Activated naive CD4-positive, alpha-beta T cell treated with Interleukin-2 at 50 U/mL for 16 hours (primary cell): ENCODE measurements at places on chromosomes 13 and 19.

- DNase-seq = no peak
Measured at GRCh38 chr13:50188696-50189095, 173.5 kb downstream of the KCNRG start.

DNA sequence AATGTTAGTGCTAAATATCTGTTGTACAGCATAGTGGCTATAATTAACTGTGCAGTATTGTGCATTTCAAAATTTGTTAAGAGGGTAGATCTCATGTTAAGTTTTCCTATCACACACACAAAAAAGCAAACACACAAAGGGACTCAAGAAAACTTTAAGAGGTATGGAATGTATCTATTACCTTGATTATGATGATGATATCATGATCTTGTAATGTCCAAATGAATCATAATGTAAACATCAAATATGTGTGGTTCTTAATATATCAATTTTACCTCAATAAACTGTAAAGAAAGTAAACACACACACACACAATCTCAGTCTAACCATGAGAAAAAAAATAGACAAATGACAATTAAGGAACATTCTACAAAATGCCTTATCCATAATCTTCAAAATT is 934.6 kb downstream of the SLITRK1 start:
- DNase-seq = no peak

GRCh38 chr19:2474232-2475017 is 1.5 kb upstream of the GADD45B start:
- peak; percentile 94 for DNase-seq

- DNase-seq = no peak
Measured at GRCh38 chr19:7522923-7523667, 671 bp downstream of the MCOLN1 start.

- DNase-seq = no peak
Measured at GRCh38 chr13:48819899-48820298, 155.8 kb upstream of the FNDC3A start.

DNA sequence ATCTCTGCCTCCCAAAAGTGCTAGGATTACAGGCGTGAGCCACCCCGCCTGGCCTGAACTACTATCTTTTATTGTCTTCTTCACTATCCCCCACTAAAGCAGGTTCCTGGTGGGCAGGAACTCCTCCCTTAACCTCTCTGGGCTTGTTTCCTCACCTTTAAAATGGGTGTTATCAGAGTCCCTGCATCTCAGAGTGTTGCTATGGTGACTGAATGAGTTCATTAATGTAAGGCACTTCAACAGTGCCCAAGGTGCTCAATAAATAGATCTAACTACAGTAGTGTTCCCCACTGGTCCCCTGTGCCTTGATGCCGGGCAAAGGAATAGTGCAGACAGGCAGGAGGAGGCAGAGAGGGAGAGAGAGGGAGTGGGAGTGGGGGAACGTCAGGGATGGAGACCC is 20.5 kb downstream of the CCDC97 start:
- no peak for DNase-seq

GRCh38 chr19:45153339-45154063 is 7.3 kb downstream of the NKPD1 start:
- DNase-seq = peak; percentile 40

DNA sequence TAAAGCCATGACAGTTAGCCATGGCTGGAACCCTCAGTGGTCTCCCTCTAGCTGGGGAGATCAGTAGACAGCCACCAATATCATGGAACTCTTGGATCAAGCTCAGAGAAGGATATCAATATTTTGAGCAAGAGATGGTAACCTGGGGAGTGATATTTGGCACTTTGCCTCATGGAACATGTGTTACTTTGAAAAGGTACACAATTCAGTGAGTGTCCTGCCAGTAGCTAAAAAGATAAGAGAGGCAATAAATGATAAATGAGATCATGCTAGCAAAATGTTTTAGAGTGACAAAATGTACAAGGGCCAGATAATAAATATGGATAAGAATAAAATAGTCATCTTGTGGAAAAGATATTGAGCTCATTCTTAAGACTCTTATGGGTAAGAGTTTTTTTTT is 1618.7 kb downstream of the OLFM4 start:
- no peak for DNase-seq

DNA sequence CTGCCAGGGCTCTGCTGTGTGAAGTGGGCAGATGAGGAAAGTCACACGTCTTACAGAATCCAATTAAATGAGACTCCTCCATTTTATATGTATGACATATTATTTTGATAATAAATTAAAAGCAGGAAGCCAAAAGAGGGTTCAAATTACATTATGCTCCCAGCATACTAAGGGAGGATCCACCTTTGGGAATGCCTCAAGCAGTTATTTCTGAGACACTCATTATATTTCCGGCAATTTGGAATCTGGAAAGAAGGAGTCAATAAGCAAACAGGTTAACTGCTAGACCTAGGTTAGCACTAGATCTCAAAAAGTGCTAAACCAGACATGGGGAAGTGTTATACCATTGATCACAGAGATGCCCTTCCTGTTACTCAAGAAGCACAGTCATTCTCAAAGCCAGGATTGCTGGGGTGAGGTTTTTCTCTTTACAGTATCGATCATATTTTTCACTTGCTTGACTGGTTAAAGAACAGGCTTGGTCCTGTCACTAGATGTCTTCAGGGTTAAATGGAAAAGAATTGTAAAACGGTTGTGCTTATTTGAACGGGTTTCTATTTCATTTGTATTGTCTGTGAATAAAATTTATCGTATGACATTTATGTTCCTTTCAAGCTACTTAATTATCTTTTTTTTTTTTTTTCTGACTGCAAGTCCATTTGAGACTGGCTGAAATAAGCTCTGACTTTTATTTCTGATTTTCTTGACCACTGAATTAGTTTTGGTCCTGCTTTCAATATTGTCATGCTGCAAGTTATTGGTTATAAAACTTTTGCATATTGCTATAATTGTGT is 523.2 kb downstream of the KLF12 start:
- DNase-seq = no peak

- DNase-seq = no peak
Measured at GRCh38 chr13:39684531-39685137, 29.2 kb downstream of the COG6 start.

DNA sequence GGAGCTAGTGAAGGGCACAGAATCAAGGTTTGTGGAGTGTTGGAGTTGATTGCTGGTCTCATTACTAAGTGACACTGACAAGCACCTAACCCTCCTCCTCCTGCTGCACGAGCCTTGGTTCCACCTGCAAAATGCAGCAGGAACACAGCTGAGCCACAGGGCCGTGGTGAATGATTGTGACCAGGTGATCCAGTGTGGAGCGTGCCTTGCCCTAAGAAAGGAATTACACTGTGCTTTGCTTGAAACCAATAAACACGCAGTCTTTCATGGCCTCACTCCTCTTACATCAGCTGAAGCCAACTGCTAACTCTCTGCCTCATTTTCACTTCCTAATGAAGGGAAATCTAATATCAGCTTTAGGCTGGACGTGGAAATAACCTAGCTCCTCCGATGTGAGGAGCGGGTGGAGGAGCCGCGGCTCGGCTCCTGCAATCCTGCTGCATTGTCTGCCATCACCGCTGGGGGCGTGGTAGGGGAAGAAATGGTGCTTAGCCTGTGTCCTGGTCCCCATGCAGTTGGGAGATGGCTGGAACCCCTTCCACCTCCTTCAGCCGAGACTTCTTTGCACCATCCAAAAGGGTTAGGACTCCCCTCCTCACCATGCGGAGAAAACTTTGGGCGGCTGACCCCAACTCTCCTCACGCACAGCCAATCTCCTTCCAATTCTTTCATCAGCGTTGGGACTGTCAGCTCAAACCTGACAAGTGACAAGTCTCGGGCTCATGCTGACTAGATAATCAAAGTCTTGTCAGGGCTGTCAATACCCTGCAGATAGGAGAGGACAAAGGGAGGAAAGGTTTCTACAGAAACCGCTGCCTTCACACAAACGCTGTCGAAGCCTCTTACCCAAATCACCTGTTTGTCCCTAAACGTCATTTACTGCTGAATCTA is 427.9 kb downstream of the ZNF536 start:
- DNase-seq = peak; percentile 15

GRCh38 chr13:24264976-24265375 is 44.4 kb upstream of the C1QTNF9 start:
- DNase-seq = peak; percentile 83

GRCh38 chr13:51776179-51776578 is 27.8 kb downstream of the DHRS12 start:
- DNase-seq = no peak

DNA sequence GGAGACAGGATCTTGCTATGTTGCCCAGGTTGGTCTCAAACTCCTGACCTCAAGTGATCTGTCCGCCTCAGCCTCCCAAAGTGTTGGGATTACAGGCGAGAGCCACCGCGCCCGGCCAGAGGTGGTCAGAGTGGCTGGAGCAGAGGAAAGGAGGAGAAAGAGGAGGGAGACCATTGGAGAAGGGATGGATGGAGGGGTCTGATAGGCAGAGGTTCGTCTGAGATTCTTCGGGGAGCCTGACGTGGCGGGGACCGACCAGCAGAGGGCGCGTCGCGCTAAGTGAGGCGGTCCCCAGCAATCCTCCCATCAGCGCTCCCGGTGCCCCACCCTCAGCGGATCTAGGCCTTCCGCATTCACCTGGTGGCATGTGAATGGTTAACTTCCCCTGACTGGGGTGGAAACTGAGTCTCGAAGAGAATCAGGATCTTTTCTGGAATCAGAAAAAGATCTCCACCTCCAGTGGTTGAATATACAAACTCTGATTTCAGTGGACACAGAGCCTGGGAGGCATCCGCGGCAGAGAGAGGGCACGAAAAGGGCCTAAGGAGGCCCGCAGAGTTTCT is 8.8 kb downstream of the GTPBP3 start:
- peak; percentile 80 for DNase-seq

GRCh38 chr13:105193026-105193425 is 1342.4 kb downstream of the EFNB2 start:
- DNase-seq = no peak

DNA sequence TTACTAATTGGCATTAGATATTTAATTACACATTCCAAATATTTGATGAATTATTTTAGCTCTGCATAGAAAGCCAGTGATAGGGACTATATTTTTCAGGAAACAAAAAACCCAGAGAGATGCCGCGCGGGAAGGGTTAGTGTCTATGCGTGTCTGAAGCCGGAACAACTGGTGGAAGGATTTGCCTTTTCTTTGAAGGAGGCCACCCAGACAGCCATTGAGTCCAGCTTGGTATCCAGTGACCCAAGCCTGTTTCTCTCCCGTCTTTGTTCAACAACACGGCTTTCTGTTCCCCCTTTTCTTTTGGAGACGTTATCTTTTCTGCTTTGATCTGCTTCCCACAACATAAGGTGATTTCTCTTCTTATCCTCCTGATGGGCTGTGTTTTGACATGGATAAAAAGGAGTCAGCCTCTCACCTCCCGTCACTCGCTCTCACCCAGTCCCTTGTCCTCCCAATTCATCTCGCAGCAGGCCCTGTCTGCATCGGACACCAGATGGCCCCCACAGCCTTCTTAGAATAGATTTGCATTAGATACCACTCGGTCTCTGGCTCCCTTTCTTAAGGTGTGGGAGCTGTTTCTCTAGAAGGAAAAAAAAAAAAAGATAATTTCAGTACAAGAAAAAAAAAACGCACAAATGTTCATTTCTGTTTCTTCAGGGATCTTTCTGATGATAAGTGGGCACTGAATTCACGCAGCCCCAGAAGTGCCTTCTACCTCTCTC is 361.8 kb downstream of the ZNF536 start:
- DNase-seq = no peak

DNA sequence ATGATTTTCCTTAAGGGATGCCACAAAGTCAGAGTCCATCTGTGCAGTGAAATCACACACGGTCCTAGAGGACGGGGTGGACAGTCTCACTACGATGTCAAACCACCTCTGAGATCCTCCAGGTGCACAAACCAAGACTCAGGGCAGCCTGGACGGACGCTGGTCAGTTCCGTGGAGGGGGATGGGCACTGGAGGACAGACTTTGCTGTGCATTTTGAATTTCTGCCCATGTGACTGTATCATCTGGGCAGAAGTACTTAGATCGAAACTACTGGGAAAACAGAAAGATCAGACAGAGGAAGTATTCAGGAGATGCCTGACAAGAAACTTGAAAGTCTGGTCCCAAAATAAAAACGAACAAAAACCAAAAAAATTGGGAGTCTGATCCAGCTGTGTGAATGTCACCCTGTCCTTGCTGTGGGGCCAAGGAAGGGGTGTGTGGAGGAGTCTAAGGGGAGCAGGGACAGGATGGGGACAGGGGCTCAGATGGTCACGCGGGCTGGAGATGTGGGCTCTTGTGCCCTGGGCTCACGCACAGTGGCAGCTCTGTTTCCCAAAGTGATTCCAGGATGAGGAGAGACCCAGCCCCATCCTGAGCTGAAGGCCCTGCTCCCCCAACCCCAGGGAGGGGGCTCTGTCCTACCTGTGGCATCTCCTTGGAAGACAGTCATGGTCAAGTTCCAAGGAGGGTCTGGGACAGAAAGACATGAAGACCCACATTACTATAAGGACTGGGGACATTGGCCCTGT is 1.5 kb downstream of the SIGLEC8 start:
- no peak for DNase-seq

- no peak for DNase-seq
Measured at GRCh38 chr13:26480246-26480855, 77.1 kb upstream of the WASF3 start.
